GM06990 (cell line): ENCODE measurements at places on chromosomes 2 and 18.

GRCh38 chr2:236305531-236305930, 41.3 kb upstream of the ASB18 start:
- DNase-seq = no peak

- DNase-seq = no peak
These were observed 325.4 kb upstream of the FIGN start for GRCh38 chr2:164061129-164061746.

- DNase-seq = no peak
These were observed 65.6 kb downstream of the CYB5A start for GRCh38 chr18:74226156-74226555.

- DNase-seq = no peak
These were observed 47.8 kb upstream of the AGAP1 start for GRCh38 chr2:235446082-235446481.

DNA sequence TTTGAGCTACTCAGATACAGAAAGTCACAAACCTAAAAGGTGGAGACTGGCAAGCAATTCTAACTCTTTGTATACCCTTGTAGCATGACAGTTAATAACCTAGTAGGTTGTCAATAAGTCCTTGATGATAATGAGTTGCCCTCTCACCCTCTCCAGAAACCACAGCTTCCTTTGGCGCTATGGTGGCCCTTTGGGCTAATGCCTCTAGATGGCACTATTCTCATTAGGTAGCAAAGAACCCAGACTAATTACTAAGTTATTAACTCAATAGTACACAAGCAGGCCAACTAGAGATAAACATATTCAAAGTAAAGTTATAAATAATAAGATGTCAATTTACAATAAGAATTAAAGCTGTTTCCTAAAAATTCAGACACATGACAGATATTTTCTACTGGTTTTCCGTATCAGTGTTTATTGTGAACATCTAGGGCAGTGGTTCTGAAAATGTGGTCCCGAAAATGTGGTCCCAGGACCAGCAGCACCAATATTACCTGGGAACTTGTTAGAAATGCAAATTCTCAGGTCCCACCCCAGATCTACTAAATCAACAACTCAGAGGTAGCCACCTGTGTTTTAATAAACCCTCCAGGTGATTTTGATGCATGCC, 41.1 kb downstream of the LDAH start:
- no peak for DNase-seq

- DNase-seq = no peak
These were observed 23.7 kb downstream of the FAM178B start for GRCh38 chr2:96962567-96963203.

DNA sequence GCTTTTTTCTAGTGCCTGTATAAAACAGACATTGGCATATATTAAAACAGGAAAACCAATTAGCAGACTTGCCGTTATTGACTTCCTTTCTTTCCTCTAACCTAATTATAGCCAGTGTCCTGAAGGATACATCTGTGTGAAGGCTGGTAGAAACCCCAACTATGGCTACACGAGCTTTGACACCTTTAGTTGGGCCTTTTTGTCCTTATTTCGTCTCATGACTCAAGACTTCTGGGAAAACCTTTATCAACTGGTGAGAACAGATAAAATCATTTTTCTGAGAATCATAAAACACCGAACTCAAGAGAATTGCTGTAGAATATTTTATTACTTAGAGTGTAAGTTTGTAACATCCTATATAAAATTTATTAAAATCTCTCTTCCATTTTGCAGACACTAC, 74.3 kb downstream of the SCN2A start:
- no peak for DNase-seq

DNA sequence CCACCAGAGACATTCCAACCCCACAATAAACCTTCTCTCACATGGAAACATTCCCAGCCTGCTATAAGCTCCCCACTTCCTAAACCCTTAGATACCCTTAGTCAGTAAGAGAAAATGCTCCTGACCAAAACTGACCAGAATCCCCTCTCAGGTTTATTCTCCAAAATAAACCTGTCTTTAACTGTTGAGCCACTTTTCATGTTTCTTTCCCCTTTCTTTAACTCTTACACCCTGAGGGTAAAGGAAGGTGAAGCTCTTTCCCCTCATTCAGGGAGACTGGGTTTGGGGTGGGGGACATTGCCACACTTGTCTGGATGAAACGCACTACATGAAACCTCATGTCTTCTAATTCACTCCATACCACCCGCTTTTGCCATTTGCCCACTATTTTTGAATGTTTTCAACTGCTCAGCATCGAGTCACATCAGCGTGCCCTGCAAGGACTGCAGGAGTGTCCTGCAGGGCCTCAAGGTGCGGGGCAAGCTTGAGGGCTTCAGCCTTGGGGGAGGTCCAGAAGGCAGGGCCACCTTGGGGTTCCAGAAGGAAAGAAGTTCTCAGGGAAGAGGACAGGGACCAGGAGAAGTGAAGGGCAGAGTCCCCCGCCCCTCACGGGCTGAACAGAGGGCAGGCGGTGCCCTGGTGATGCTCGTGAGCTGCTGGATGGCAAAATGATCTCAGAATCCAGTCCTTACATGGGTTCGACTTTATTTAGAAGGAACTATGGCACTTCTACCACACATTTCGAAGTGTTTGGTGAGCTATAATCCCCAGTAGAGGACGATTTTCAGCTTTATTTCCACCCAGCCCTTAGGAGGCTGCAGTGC, 4.2 kb upstream of the SP140L start:
- no peak for DNase-seq

DNA sequence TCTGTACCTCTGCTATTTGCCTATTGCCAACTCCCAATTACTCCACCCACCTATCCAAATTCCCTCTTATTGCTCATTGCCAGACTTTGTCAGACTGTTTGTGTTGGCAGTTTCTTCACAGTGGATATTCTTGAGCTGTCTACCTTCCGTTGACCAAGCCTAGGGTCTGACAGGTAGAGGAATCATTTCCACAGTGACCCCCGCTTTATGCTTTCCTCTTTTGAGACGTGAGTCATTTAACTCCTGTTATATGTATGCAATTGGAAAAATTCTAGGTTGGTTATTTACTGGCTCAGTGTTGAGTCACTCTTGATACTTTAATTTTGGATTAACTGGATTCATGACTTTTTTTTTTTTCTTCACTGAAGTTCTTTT, 187.7 kb downstream of the IRS1 start:
- DNase-seq = no peak

GRCh38 chr2:112482309-112483041, 519 bp downstream of the TTL start:
- no peak for DNase-seq

DNA sequence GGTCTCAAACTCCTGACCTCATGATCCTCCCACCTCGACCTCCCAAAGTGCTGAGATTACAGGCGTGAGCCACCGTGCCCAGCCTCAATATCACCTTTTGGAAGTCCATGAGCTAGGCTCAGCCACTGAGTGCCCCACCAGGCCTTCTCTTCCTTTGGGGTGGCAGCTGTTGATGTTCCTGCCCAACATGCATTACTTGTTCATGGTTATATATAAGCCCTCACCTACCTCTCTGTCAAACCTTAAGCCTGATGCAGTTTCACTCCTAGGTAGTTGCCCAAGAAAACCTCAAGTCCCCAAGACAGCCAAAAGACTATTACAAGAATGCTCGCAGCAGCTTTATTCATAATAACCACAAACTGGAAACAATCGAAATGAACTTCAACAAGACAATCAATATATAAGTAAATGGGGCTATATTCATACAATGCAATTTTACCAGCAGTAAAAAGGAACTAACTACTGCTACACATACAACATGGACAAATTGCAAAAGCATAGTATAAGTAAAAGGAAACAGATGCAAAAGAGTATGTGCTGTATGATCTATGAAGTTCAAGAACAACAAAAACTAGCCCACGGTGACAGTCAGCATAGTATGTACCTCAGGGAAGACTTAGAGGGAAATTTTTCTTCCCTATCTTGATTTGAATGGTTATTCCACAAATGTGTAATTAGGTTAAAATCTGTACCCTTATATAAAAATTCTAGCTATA, 59.6 kb upstream of the REL start:
- DNase-seq = no peak

DNA sequence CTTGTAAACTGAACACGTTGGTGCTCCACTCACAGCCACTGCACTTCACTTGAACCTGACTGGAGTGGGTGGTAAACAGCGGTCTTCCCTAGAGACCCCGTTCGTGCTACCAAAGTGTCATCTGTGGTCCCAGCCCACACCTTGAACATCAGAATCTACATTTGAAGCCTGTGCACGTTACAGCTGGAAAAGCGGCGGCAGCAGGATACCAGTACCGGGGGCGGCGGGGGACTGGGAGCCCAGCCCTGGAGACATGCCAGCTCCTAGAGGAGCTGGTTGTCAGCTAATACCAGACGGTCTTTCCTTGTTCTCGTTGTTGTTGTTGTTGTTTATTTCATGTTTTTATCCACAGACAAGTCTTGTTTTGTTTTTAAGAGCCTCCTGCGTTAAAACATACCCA, 156.7 kb downstream of the WDSUB1 start:
- DNase-seq = no peak

GRCh38 chr2:165794536-165794928, 485 bp upstream of the GALNT3 start:
- DNase-seq = peak; percentile 73

GRCh38 chr18:25192065-25192464, 159.9 kb downstream of the ZNF521 start:
- peak; percentile 22 for DNase-seq

DNA sequence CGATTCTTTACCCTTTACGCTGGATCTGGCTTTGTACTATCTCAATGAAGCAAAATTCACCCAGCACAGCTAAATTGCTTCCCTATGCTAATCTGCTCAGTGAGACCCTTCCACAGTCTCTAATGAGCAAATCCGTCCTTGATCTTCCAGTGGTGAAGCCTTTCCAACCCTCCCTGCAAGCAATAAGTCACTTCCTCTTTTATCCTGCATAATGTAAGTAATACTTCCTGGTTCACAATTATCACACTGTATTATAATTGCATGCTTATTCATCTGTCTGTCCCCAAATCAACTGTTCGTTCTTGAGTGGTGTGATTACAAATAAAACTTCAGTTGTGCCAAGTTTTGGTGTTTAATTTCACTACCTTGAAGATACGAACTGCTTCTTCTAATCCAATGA, 404.0 kb downstream of the ADCYAP1 start:
- no peak for DNase-seq

- no peak for DNase-seq
These were observed 13.5 kb upstream of the SALL3 start for GRCh38 chr18:78965917-78966792.

- no peak for DNase-seq
These were observed 21.6 kb downstream of the CIB4 start for GRCh38 chr2:26619521-26619951.

DNA sequence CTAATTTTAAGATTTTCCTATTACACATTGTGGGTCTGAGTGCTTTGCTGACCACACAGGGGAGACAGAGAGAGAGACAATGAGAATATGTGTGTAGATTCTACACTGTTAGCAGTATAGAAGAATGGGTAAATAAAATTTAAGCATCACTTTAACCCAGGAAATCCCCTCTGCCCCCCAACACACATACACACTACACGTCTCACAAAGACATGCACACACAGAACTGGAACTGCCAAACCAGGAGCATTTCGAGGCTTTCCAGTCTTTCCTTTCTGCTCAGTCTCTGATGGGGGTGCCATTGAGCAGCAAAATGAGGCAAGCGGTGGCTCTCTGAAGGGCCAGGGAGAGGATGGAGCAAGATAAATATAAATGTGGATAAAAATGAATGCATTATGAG, 2.5 kb downstream of the MERTK start:
- no peak for DNase-seq

DNA sequence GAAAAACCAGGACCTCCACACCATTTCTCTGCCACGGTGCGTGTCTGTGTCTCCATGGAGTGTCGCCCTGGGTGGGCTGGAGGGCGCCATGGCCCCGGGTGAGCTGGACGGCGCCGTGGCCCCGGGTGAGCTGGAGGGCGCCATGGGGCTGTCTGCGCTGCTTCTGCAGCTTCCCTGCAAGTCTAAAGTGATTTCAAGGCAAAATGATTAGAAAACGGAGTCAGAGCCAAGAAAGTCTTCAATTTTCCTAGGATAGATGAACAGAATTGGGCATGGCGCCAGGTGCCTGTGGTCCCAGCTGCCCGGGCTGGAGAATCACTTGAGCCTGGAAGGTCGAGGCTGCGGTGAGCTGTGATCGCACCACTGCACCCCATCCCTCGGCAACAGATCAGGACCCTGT, 27.7 kb upstream of the NFATC1 start:
- DNase-seq = no peak

GRCh38 chr18:49167084-49167483, 216.3 kb upstream of the SMAD7 start:
- DNase-seq = no peak

DNA sequence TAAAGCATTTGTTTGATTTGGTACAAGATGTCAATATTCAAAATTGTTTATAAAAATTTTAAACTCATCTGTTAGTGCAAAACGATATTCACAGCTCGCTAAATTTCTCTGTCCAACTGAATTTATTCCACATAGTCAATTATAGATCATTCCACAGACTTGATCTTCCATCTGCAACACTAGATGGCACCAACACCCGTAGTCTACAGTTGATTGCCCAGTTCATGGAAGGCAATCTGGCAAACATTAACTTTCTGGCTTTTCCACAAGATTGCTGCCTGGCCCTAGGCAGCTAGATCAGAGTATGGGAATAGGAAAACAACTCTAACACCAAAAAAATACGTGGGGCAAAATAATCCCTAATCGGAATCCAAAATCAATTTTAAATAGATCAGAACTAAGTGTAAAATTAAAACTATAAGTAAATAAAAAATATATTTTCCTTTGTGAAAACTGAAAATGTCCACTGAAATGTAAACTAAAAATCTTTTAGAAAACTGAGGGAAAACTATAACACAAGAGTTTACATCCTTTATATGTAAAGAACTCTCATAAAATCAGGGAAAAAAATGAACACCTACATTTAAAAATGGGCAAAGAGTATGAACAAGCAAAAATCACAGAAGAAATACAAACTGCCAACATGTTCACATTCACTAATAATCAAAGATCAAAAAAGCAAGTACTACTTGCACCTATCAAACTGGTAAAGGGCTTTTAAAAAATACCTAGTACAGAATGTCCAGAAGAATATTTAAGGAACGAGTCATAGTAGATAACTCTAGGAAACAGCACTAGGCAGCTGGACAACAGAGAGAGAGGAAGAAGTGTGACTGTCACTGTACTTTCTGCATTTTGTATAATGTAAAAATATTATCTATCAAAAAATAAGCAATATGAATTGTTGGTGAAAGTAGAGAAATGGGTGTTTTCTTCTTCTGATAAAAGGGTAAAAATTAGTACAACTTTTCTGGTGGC, 35.0 kb downstream of the RTN4 start:
- no peak for DNase-seq

DNA sequence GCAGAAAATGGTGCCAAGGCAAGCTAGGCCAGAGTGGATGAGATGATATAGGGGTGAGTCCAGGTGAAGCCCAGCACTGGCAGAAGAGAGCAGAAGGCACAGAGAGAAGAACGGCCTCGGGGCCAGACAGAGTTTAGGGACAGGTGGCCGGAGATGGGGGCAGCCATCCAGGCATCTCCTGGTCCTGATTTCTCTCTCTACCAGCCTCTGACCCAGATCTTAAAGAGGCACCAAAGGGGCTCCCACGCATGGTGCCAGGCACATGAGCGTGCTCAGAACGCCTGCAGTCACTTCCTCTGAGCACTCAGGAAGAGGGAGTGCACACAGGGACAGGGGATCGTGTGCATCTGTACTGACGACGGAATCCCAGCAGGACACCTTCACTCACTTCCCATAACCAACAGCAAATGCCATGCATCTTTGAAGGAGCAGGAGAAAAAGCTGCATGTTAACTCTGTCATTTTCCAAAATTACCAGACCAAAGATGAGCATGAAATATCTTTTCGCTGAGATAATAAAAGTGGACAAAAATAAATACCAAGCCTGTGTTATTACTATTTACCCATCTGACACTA, 427.8 kb upstream of the MYT1L start:
- no peak for DNase-seq
